Nucleus accumbens (tissue), 56 donors: ENCODE measurements at places on chromosomes 4 and X.

GRCh38 chr4:65789805-65790204, 119.5 kb upstream of the EPHA5 start:
- DNase-seq: no peak

DNA sequence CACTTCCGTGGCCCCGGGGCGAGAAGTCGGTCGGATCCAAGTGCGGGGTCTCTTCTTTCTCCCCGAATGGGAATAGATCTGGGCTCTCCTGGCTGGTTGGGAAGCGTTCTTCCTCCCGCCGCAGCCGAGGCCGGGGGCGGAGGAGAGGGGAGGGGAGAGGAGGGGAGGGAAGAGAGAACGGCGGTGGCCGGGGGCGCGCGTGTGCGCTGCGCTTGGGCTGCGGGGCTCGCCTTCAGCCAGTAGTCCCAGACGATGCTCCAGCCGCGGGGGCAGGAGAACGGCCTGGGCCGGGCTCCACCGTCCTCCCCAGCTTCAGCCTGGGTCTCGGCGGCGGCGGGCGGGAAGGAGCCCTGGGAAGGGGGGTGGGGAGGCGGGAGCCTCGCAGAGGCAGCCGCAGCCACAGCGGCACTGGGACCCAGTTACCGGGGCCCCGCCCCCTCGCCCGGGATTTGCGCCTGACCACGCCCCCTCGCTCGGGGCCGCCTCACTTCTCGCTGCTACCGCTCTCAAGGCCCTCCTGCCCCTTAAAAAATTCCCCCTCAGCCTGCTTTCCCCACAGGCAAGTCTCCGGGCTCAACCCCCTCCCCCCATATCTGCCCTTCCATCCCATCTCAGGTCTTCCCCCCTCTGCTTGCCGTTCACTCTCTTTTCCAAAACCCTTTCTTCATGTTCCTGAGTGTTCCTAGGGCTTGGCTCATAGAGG, at the start of gene FGD1:
TSS of gene FGD1 (minus strand) at position 421 of the 703 bp plus-strand sequence. CDS start 802 bp downstream, outside the sequence.
- peak; percentile 23 for DNase-seq

DNA sequence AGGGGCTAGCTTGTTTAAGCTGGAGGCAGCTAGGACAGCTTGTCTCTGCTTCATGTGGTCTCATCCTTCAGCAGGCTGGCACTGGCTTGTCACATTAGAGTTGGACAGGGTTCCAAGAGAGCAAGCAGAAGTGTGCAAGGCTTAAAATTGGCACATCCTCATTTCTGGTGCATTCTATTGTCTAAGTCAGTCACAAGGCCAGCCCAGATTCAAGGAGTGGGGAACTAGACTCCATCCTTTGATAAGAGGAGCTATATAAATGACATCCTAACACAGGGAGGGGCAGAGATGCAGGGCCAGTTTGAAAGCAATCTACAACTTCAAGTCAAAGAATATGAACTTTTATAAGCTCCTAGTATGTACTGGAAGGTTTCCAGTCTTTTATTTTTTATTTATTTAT, 313.2 kb downstream of the PTTG2 start:
- DNase-seq: no peak

DNA sequence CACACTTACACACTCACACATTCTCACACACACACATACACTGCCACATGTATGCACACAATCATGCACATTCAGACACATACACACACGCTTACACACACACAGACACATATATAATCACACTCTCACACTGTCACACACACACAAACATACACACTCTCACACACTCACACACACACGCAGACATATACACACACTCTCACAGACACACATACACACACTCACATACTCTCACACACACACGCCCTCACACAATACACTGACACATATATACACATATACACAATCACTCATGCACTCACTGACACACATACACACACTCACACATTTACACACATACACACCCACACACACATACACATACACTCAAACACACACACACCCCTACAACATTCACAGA, 435.3 kb upstream of the FRG1 start:
- DNase-seq: no peak

DNA sequence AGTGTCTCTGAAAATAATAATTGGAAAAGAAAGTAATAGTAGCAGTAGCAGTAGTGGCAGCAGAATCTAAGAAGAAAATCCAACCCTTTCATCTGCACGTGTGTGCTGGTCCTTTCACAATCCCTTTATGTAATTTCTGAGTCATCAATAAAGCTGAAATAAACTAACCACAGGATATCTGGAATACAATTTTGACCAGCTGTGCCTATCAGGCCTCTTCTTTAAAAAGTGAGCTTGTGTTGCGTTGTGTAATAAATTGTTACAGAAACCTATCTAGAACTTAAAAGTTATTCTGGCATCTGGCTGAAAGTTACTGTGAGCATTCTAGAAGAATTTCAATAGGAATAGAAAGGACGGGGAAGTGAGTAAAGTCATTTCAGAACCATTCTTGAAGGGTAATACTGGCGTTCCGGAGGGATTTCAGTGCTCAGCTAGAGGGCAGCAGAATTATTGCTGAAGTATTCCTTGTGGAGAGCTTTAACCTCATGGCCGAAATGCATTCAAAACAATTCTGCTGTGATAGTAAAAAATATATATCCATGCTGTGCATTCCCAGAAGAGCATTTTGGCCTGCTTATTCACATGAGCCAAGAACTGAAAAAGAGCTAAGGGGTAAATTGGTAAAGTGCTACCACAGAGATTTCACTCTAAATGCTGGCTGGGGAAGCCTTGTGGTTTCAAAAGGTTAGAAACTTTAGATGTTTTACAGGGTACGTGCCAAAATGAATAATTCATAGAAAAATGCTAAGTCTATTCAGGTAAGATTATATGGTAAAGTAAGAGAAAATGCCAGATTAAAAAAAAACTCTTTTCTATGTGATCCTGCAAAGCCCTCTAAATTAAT, 260.6 kb downstream of the NKX6-1 start:
- no peak for DNase-seq

DNA sequence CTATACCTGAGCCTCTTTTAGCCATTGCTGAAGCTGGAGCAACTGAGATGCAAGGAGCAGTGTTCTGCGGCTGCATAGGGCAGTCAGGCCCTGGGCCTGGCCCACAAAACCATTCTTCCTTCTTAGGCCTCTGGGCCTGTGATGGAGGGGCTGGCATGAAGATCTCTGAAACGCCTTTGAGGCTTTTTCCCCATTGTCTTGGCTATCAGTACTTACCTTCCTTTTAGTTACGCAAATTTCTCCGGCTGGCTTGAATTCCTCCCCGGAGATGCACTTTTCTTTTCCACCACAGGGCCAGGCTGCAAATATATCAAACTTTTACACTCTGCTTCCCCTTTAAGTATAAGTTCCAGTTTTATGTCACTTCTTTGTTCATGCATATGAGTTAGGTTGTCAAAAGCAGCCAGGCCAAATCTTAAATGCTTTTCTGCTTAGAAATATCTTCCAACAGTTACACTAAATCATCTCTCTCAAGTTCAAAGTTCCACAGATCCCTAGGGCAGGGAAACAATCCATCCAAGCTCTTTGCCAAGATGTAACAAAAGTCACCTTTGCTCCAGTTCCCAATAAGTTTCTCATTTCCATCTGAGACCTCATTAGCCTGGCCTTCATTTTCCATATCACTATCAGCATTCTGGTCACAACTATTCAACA, 194.4 kb upstream of the PCDH7 start:
- DNase-seq: no peak

DNA sequence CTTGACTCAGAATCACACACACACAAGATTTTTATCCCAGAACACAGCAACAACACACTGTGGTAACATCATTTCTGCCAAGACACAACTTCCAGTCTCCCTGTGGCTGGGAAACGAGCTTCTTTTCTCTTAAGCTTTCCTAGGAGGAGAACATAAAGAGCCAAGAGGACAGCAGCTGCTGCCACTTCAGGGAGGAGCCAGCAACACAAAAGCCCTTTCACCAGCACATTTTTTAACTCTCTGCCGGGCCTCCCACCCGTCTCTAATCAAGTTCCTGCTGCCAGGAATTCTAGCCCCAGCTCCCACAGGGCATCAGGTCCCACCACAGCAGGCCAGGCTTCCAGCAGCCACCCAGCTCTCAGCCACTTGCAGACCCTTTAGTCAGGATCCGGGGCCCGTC, 22.4 kb downstream of the FAT1 start:
- DNase-seq: peak; percentile 9

DNA sequence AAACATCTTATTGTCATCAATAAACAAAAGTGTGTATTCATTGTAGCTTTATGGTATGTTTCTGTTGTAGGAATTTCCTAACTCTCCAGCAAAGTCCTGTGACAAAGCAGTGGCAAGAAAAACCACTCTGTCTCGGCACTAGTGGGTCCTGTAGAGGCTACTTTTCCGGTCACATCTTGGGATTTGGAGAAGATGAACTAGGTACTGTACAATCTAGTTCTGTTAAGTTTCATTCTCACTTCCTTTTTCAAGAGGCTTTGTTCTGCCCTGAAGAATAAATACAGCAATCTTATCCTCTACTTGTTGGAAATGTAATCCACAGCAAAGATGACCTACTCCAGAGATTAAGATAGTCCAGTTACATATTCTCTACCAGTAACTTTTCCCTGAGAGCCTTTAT, 69.3 kb downstream of the HHIP start:
- no peak for DNase-seq

DNA sequence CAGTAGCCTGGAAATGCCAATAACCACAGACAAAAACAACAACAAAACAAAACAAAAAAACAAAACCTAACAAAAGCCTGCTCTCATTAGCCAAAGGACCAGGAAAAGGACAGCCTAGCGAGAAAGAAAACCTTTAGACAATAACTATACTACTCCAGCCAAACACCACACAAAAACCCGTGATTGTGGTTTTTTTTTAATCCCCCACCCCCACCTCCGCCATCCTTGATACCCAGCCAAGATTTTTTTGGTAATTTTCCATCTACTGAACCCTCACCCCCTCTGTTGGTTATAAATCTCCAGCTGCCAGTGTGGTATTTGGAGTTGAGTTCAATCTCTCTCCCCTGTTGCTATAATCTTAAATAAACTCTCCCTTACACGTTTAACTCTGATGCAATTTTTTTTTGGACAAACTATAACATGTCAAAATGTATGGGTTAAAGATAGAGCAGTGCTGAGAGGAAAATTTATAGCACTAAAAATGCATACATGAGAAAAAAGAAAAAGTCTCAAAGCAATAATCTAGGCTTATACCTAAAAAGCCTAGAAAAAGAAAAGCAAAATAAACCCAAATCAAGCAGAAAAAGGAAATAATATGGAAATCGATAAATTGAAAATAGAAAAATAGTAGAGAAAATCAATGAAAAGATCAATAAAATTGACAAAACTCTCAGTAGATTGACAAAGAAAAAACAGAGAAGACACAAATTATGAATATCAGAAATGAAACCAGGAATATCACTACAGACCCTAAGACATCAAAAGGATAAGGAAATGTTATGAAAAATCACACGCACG, 83.7 kb downstream of the NAT8L start:
- no peak for DNase-seq

DNA sequence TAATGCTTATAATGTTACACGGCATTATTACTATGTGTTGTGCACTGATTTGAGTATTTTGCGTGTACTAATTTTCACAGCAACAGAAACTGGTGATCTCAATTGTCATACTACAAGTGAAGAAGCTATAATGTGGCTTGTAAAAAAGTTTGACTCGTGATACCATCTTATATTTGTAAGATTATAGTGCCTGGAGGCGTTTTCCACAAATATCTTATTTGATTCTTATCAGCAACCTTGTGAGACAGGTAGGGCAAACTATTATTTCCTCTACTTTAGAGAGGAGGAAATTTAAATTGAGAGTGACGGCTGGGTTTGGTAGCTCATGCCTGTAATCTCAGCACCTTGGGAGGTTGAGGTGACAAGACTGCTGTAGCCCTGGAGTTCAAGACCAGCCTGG, 4.5 kb downstream of the CUL4B start:
- DNase-seq: no peak

- no peak for DNase-seq
These were observed 1069.5 kb downstream of the FAM133A start for GRCh38 chrX:94743478-94743877.

DNA sequence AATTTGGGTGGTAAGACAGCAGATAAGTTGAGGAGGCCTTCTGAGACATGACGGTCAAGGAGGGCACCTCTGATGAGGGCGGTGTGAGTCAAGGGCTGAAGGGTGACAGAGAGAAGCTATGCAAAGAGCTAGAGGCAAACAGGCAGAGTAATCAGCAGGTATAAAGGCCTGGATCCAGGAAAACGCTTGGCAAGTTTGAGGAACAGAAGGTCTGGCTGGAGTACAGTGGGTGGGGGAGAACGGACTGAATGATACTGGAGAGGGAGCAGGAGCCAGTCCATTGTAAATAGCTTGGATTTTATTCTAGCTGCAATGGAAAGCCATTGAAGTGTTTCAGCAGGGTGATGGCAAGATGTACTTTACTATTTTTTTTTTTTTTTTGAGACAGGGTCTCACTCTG, 39.3 kb downstream of the RAB33B start:
- DNase-seq: no peak
